Foreskin keratinocyte (primary cell): ENCODE measurements at places on chromosomes 13 and 19. TPM values are rescaled to one million over a fixed set of nuclear protein-coding genes. Genes with fewer than 3 reads are reported as not detected.

IGFL3 gene
- polyA plus RNA-seq, result 3.0 and 7.9 TPM in 2 replicates

DNA sequence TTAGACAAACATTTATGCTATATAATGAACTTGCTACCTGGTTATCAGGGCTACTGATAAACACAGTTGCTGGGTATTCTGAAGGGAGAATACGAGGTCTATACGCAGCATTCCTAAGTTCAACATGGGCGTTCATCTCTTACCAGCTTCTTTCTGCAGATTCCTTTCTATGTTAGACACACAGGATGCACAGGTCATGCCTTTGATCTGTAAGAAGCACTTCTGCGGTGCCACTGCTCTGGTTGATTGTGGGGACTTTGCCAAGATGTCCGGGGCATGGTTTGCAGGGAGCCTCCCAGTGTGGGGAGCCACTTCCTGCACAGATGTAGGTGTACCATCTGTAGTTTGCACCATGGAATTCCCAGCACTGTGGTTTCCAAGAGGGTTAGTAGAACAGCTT, 40.9 kb downstream of the ATP7B start:
- no peak for DNase-seq

GRCh38 chr19:45152504-45153338, 8.1 kb downstream of the NKPD1 start:
- no peak for DNase-seq

GRCh38 chr13:33105387-33106005, 89.3 kb downstream of the KL start:
- DNase-seq, result no peak
